ENCODE measurements at places on chromosomes 3 and 15. TPM values are rescaled to one million over a fixed set of nuclear protein-coding genes. Genes with fewer than 3 reads are reported as not detected.

- H3K27me3 ChIP-seq, result no peaks in the 10 kb centered on the region
- DNase-seq, result no peak
- H3K4me3 ChIP-seq, result no peak overlapping the region
- H3K36me3 ChIP-seq, result no peaks in the 10 kb centered on the region
These were observed 190.0 kb downstream of the EFHB start for GRCh38 chr3:19744047-19744446.

DNA sequence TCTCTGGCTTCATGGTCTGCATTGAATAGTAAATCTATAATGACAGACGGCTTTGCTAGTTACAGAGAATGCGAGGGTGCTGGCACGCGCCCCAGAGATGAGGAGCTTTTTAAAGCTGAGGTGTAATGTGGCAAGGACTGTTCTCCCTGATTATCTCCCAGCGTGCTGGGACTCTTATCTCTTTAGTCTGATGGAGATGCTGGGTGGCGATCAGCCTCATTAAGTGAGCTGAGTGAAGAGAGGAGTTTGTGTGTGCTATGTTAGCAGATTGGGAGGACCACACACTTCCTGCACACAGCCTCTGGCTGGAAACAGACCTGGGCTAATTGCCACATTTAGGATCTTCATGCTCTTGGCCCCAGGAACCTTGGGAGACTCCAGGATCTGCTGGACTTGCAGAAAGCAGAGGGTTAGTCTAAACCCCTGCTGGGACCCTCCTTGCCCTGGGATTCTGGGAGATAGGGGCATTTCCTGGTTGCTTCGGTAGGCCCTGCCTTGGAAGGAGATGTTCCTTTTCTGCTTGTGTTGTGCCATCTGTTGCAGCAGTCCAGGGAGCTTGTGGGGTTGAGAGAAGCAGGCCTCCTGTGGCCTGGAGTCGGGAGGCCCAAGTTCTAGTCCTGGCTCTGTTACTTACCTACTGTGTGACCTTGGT is 15.0 kb downstream of the PDIA5 start:
- H3K4me1 ChIP-seq, result peaks cover 29% of the 10 kb centered on the region
- H3K4me3 ChIP-seq, result no peak overlapping the region
- H3K27me3 ChIP-seq, result no peaks in the 10 kb centered on the region
- no peak for DNase-seq
- no peak overlapping the region for H3K27ac ChIP-seq

- H3K27me3 ChIP-seq, result no peaks in the 10 kb centered on the region
- no peak for DNase-seq
- H3K4me1 ChIP-seq, result no peaks in the 10 kb centered on the region
- H3K36me3 ChIP-seq, result no peaks in the 10 kb centered on the region
These were observed 422 bp downstream of the LSAMP start for GRCh38 chr3:116444819-116445310.

- no peaks in the 10 kb centered on the region for H3K36me3 ChIP-seq
- no peaks in the 10 kb centered on the region for H3K27me3 ChIP-seq
- DNase-seq, result no peak
These were observed 32.4 kb downstream of the POC1A start for GRCh38 chr3:52121813-52122212.

The ZNF662 gene
- 1.2 TPM for total RNA-seq

The FETUB gene
- total RNA-seq, result not detected

The GOLGA6C gene
- not detected for total RNA-seq

The IMPG2 gene
- 0.83 TPM for total RNA-seq

The MORC1 gene
- not detected for total RNA-seq

The ALDH1A3 gene
- total RNA-seq, result 22.8 TPM

Measured in Peyer's patch (tissue), 4 donors.